Fibroblast of skin of left biceps (primary cell): ENCODE measurements at places on chromosomes 13 and 19.

DNA sequence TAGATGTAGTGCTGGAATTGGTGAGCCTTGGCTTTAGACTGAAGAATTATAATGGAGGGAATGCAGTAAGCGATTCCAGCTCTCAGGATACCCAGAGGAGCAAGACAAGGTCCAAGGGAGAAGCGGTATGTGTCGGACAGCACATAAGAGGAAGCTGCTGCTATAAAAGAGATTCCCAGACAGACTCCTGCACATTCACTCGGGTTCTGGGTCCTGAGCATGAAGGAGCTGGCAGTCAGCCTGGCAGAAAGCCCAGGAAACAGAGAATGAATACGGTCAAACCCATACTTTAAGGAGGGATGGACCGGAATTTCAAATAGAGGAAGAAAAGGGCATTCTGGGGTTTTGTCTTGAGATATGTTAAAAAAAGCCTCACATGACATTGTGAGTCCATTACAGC, 308.3 kb downstream of the DNAJC15 start:
- DNase-seq: no peak

GRCh38 chr19:45515081-45515624, 7.9 kb downstream of the VASP start:
- no peak for DNase-seq

DNA sequence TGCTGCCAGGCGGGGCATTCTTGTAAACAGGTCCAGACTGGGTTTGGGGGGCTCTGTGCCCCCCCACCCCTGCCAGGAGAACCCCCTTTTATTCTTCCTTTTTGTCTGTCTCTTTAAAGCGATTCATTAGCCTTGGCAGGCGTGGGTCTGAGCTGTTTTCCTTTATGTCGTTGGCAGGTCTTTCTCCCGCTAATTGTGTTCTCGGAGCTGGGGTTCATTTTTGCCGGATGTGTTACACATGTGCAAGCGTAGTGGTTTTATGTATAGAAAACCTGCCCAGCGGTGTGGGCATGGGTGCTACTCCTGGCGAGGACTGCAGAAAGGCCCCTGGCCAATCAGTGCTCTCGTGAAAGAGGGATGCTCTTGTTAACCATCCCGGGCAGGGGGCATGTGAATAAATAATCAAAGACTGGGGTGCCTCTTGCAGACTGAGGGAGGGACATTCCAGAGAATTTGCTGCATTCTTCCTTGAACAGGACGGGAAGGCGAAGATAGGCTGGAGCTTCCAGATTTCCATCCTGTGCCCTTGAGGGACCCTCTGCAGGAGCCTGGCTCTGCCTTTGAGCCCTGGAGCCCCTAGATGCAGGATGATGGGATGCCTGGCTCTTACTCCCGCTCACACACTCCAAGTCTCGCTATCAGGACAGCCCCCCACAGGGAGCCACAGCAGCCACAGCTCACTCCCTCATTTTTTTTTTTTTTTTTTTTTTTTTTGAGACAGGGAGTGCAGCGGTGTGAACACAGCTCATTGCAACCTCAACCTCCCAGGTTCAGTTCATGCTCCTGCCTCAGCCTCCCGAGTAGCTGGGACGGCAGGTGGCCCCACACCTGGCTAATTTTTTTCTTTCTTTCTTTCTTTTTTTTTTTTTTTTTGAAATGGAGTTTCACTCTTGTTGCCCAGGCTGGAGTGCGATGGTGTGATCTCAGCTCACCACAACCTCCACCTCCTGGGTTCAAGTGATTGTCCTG, 14.1 kb downstream of the CARM1 start:
- DNase-seq: no peak

DNA sequence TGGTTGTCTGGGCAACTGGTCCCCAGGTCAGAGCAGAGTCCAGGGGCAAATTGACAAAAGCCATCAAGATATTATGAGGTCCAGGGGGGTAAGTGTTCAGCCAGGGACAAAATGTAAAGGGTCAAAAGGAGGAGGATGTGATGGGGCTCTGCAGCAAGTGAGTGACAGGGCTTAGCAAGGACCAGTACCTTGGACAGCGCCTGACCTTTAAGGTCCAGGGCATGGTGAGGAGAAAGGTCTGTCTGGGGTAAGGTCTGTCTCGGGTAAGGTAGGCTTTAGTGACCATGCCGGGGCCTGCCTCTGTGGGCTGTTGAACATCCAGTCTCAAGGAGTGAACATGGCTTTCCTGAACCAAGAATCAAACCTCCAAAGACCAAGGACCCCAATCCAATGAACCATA, 6.3 kb upstream of the ZNF358 start:
- no peak for DNase-seq

DNA sequence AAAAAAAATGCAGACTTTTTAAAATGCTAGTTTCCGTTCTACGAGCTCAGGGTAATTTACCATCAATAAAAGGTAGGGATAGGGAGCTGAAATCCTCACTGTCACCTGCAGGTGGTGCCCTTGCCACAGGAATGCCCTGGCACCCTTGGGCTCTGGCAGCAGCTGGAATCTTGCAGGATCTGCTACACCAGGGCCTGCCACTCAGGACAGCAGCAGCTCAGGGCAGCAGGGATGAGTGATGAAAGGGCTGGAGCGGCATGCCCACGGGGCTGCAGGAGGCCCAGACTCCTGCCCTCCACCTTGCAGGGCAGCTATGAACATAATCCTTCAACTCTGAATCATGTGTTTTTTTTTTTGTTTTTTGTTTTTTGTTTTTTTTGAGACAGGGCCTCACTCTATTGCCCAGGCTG, 54.0 kb downstream of the GNG7 start:
- DNase-seq: peak; percentile 26

- DNase-seq: no peak
Measured at GRCh38 chr13:70856711-70857110, 748.5 kb upstream of the KLHL1 start.

DNA sequence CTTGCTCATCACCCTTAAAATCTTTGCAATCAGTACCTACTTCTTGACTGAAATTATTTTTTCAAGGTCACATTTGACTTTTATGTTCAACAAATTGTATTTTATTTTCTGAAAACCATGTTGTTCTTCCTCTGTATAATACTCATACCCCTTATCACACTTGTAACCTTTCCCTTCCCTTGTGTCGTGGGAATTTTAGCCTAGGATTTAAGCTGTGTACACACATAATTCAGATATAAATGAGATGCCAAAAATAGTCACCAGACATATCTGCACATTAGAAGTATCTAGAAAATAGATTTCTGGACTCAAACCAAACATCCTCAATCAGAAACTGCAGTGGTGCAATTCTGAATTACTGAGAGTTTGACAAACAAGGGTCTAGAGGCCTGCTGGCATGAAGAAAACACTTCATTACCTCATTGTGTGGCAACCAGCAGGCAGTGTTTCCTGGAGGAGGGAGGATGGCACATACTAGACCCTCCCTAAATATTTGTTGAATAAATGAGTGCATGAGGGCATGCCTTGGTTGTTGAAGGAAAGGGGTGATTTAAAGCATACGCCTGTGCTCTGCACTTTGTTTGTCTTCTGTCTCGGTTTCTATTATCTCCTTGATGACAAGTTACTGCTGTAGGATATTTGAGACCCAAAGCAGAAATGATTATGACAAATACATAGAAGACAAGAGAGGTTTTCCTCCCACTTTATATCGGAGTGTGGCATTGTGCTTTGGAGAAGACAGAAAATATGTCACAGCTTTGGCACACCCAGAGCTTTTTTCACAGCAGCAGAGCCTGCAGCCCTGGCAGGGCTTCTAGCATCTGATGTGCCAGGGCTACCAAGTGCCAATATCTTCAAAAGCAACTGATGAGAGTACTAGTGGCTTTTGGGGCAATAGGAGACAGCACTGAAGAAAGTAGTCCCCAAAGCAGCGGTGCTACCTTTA, 881.1 kb downstream of the PCDH9 start:
- DNase-seq: no peak

DNA sequence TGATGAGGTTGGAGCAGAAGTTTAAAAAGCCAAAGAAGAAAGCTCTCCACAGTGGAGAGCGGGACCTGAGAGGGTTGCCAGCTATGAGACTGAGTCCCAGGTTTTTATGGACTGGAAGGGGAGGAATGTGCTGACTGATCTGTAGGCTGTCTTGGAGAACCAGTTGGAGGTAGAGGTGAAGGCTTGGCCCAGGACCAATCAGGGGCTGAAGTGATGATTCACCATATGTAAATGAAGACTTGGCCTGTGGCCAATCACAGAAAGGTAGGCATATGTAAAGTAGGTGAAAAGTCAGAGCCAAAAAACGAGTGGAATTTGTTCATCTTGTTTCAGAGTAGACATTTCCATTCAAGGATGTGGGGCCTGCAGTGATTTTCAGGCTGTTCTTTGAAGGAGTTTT, 17.5 kb upstream of the KBTBD6 start:
- DNase-seq: no peak

DNA sequence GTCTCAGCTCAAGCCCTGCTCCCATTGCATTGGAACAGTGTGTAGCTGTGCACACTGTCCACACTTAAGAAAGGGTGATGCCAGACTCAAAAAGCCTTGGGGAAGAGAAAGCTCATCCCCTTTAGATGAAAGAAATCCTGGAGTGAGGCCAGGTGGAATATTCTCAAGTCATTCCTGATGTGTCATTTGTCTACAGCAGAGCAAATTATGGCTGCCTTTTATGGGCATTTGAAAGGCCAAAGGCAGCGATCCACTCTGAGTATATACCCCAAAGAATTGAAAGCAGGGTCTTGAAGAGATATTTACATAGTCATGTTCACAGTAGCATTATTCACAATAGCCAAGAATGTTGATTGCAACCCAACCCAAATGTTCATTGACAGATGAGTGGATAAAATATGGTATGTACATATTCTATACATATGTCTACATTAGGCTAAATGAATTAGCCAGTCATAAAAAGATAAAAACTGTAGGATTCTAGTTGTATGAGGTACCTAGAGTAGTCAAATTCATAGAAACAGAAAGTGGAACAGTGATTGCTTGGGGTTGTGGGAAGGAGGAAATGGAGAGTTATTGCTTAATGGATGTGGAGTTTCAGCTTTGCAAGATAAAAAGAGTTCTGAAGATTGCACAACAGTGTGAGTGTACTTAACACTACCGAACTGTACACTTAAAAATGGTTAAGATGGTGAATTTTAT, 214.9 kb downstream of the KCNRG start:
- no peak for DNase-seq

GRCh38 chr13:37587236-37587635, 11.3 kb downstream of the POSTN start:
- no peak for DNase-seq

- no peak for DNase-seq
Measured at GRCh38 chr13:50375792-50376191, 360.5 kb downstream of the KCNRG start.

DNA sequence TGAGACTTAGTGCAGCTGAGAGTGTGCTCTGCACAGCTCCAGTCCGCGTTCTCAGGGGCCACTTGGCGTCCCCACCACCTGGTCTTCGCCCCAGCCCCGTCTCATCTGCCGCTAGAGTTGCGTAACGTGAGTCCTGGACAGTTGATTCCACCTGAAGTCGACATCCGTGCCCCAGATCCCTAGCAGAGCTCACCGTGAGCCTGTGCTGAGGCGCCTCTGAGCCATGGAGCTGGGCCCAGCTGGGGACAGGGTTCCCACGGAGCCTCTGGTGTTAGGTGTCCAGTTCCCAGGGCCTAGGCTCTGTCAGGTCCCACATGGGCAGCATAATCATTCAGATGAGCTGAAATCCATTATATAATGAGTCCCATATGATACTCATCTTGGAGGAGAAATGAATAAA, 147.1 kb upstream of the SOX1 start:
- no peak for DNase-seq
